Hematopoietic multipotent progenitor cell treated with erythropoietin and hydrocortisone succinate and interleukin-3 and kit ligand, for 15 days (in vitro differentiated cells): ENCODE measurements at places on chromosomes 3 and 15.
A peak's percentile ranks its signal among the peaks of the same experiment; 100 is the strongest.

- no peak for DNase-seq
Observed at GRCh38 chr3:99915906-99916432, 98.3 kb downstream of the CMSS1 start.

DNA sequence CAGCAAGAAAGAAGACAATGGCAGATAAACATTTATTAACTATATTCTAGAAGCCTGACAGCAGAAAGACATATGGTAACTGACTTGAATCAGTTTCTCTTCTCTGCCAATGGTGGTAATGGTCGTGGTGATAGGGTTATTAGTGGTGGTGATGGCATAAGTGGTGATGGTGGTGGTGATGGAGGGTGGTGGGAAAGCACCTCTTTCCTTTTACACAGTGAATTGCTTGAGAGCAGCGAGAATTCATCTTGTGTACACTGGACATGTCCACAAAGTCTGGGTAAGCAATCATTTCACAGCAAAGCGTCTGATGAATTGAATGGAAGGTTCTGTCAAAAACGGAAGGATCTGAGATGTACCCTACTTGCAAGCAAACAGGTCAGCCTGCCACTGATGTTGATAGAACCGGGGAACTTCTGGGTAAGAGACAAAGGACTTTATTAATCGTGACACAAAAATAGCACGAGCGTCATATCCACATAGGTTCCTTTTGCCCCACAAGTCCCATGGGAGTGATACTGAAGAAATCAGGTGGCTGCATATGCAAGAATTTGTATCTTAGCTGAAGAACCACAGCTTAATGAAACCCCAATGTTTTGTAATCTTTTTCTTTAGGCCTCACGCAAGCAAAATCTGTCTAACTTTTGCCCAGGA, 23.5 kb upstream of the TBC1D5 start:
- no peak for DNase-seq

- DNase-seq, result peak; percentile 77
Observed at GRCh38 chr15:68553994-68554720, 24.6 kb upstream of the CORO2B start.

- no peak for DNase-seq
Observed at GRCh38 chr3:15345066-15345607, 12.8 kb upstream of the SH3BP5 start.

- peak; percentile 4 for DNase-seq
Observed at GRCh38 chr15:50051811-50052419, 67.1 kb downstream of the ATP8B4 start.
